ENCODE measurements at places on chromosomes 1 and 21.
A peak's percentile ranks its signal among the peaks of the same experiment; 100 is the strongest.

DNA sequence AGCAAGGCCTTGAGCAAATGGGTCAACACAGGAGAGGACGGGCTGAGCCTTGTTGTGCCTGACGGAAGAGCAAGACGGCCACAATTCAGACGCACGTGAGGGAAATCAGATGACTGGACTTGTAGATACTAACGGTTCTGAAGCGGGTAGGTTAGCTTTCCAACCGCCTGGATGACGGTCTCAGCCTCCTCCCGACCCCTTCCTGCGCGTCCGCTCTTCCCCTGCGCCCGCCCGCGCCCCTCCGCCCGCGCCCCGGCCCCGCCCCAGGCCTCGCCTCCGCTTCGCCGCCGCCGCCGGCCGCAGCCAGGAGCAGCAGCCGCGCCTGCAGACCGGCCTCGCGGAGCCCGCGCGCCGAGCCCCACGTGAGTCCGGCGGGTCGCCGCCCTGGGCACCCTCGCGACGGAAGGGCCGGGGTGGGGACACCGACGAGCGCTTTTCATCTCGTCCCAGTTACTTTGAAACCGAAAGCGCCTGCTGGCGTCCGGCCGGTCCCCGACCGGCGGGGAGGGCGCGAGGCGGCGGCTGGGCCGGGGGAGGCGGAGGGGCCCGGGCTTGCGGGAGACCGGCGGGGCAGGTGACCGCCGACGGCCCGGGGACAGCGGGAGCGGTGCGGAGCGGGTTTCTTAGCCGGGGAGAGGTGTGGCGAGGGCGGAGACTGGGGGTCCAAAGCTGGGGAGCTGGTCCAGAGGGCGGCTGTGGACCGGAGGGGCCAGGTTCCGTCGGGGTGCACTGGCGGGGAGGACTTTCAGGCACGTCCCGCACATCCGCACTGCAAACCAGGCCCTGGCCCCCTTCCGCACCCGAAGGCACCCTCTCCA lies at the start of gene TRAF5:
Gene TRAF5, plus strand, starts transcription at position 306 of the 818 bp plus-strand sequence. CDS start 26,407 bp downstream, outside the sequence.
- DNase-seq: peak; percentile 31

- no peak for DNase-seq
Measured at GRCh38 chr1:110233861-110234260, 23.7 kb downstream of the KCNC4 start.

DNA sequence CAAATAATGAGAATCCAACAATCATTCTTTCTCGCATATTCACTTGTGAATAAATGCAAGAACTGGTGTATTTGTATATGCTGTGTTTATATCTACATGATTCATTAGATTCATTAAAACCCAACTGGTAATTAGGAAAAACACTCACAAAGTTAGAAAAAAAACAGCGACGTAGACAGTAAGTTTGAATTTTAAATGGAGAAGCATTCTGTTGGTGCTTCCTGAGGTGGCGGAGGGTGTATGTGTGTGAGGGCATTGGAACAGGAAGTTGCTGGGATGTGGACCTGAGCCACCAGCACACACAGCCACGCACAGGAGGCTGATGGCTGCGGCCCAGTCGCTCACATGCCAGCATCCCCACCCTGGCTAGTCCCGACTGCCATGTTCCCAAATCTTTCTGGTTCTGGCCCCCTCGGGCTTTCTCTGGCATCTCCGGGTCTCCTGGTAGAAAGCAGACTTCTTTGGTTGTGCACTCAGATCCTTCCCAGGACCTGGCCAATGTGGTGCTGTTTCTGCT lies 121.6 kb upstream of the IRF2BP2 start:
- DNase-seq: no peak

- no peak for DNase-seq
Measured at GRCh38 chr1:88514544-88515060, 169.5 kb upstream of the PKN2 start.

- no peak for DNase-seq
Measured at GRCh38 chr1:41021526-41022308, at the start of gene SLFNL1. Gene SLFNL1 (minus strand): TSS chr1:41021725. CDS start chr1:41020660, 1,065 bp downstream.
